ENCODE measurements at places on chromosomes 1 and 21.

GRCh38 chr1:205972491-205973168 lies 29.4 kb upstream of the SLC26A9 start:
- DNase-seq = no peak

GRCh38 chr1:236465959-236466303 lies 57.9 kb upstream of the LGALS8 start:
- DNase-seq = no peak

GRCh38 chr1:224543453-224543852 lies 72.7 kb upstream of the CNIH3 start:
- DNase-seq = no peak

- DNase-seq = no peak
Measured at GRCh38 chr1:47384083-47384482, 32.0 kb upstream of the FOXE3 start.

DNA sequence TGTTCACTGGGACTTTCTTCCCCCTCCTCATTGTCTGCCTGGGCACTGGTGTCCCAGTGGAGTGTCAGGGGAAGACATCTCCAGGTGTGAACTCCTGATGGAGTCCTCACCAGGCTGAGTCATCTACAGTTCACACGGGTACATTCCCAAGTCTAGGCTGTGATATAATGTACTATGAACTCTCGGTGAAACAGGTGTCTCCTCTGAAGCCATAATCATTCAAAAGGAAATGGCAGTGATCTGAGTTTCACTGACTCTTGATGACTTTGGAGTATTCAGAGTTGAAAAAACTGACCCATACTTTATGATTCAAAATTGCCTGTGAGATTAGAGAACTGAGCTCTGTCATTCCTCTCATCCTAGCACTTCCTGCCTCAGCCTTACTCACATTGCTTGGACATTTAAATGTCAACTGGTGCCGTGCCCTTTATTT lies 9.1 kb downstream of the LAMC2 start:
- no peak for DNase-seq

GRCh38 chr1:75567191-75567590 lies 43.7 kb downstream of the SLC44A5 start:
- DNase-seq = no peak

DNA sequence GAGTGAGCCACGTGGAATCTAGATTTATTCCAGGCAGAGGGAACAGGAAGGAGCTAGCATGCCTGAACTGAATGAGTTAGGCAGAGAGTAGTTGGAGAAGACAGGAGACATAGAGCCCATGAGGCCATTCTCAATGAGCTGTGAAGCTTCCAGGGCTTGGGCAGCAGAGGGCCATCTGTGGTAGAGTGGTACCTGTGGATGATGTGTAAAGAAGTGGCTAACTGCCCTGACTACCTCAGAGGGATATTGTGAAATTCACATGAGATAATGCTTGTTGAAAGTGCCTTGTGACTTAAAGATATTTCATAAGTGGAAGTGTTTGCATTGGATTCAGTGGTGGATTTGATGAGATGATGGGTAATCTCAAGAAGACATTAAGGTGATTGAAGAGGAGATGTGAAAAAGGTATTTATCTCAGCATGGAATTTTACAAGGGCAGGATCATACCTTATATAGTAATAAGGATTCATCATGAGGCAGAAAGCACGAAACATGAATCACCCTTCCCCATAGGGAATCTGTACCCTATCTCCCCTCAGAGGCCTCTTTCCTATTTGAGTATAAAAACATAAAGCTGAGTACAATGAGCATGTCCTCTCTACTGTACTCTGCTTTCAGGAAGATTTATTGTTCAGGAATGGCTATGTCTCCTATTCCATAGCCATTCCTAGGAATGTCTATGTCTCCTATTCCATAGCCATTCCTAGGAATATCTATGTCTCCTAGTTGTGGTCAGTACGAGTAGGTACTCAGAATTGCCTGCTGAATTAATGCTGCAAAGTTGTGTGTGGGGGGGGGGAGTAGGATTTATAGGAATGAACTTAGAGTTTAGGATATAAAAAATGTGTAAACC lies 146.8 kb downstream of the PAPPA2 start:
- no peak for DNase-seq

- no peak for DNase-seq
Measured at GRCh38 chr1:104248385-104248784, 498.7 kb downstream of the AMY1C start.

GRCh38 chr21:28256420-28256831 lies 736.3 kb downstream of the LTN1 start:
- no peak for DNase-seq

GRCh38 chr1:89165811-89166210 lies 10.0 kb downstream of the GBP7 start:
- no peak for DNase-seq

GRCh38 chr1:110216844-110217444 lies 6.8 kb downstream of the KCNC4 start:
- DNase-seq = no peak

DNA sequence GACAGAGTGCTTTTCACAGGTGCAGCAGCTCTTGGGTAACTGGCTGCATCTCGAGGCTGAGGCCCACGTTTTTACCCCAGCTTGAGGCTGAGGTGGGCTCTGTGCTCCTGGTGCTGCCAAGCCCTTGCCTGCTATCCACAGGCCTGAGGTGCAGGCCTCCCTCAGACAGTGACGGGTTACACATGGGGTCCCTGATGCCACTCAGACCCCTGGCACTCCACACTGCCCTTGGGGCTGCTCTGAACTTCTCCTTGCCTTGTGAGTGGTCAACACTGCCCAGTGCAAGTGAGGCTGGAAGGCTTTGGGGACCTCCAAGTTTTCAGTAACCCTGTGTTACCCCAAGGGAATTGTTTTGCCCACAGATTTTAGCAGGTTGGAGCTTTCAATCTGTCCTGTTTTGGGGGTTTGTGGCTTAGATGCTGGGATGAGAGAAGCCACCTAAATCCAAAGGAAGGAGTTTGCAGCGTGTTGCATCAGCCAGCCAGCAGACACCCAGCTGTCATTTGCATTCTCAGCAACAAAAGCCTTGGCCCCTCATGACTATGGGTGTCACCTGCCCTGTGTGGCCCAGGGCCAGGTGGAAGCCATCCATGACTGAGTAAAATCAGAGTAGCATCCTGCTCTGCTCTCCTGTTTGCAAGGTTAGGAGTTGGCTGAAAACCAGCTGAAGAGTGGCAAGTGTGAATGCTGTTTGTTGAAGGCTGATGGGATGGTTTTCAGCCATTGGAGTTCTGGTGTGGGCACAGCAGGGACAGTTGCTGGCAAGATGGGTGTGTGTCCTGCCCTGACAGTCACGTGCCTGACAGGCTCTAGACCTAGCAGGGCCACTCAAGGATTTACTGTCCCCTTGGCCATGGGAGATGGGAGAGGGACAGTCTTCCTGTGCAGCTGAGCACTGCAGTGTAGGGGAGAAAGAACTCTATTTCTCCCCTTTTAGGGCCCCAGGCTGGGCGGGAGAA lies 3.2 kb downstream of the RNF187 start:
- no peak for DNase-seq

DNA sequence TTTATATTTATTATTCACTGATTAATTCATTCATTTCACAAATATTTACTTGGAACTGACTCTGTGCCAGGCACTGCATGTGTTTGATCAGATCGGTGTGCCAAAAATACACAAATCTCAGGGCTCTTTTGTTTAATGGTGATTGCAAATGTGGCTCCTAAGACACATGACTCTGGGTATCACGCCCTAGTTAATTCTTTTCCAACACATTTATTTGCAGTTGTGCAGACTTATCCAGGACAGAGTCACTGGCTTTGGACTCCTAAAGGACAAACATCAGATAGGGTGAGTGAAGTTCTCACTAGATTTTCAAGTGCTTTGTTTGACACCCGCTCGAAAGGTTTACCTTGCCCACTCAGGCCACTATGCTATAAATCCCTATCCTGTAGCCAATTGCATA lies 335.5 kb downstream of the BARHL2 start:
- DNase-seq = no peak
